ENCODE measurements at places on chromosomes 1 and 21.
A peak's percentile ranks its signal among the peaks of the same experiment; 100 is the strongest.

DNA sequence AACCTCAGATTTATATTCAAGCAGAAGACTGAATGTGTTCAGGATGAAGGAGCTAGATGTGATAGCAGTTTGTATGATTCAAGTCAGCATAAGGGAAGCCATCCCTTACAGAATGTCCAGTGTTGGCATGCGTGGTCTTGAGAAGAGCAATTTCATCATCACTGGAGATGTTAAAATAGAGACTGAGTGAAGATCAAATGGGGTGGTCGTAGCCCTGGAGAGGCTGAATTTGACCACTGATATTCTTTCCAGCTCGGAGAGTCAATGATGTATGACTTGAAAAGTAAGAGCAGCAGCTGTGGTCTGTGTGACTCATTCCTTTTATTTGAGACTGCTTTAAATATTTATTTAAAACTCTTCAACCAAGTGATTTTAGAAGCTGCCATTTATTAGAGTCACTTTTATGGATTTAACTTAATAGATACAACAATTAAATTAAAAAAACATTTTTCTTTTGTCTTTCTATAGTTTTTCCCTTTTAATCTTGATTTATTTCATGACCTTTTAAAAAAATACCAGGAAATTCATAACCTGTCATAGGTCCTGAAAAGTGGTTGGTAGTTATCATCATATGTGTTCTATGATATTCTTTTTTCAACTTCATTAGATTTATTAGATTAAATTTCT is 15.5 kb downstream of the FMN2 start:
- DNase-seq = no peak

DNA sequence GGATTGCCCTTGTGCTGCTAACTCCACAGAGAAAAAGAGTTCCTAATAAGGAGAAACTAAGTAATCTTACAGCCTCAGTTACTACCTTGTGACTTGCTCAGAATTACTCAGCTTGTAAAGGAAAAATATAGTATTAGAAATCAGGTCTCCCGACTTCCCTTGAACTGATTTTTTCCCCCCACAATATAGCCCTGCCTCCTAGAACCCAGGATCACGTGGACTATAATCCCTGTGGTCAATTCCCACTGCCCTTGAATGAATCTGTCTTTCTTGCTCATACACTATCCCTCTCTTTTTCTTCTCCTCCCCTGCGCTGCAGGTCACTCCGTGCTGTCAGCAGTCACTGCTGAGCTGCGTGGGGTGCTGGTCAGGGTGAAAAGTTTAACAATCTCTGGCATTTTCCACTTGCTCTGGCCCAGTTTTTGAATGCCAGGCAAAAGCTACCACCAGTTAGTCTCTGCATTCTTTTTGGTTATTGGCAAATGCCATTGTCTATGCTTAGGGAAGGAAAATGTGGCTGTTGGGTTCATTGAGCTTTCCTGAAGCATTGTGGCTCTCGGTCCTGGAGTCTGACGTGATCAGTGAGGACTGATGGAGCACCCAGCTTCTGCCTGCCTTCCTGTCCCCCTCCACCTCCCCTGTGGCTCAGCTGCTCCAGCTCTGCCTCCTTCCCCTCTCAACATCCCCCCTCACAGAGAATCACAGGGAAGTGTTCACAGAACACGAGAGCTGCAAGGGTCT is 1.9 kb upstream of the MYOC start:
- no peak for DNase-seq

GRCh38 chr1:183947988-183948387 is 89.5 kb downstream of the COLGALT2 start:
- no peak for DNase-seq

DNA sequence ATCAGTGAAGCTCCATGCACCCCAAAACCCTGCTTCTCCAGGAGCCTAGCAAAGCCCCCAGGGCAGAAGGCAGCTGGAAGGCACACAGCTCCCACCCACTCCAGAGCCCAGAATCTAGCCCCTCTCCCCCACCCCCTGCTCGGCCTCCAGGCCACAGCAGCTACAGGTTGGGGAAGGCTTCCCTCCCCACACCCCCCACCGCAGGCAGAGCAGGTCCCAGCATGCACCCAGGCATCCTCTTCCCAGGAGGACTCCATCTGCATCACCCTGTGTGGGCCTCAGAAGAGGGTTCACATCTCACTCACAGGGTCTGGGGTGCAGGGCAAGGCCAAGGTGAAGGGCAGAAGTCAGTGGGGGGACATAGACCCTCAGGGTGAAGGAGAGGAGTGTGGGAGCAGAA is 719 bp downstream of the S100A14 start:
- no peak for DNase-seq

DNA sequence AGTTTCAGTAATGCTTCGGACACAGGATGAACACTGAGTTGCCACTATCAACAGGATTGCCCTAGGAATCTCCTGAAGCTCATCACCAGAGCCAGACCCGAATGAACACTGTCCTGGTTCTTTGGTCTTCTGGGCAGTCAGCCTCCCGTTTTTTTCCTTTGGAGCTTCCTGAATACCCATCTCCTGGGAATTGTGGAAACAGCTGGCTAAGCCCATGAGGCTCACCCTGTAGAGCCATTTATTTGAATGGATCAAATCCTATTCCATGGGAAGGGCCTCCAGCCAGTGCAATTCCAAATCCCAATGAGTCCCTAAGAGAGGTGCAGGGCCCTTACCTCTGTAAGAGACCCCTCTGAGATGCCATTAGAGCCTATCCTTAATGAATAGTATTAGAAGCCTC is 5.9 kb downstream of the RCSD1 start:
- DNase-seq = no peak

DNA sequence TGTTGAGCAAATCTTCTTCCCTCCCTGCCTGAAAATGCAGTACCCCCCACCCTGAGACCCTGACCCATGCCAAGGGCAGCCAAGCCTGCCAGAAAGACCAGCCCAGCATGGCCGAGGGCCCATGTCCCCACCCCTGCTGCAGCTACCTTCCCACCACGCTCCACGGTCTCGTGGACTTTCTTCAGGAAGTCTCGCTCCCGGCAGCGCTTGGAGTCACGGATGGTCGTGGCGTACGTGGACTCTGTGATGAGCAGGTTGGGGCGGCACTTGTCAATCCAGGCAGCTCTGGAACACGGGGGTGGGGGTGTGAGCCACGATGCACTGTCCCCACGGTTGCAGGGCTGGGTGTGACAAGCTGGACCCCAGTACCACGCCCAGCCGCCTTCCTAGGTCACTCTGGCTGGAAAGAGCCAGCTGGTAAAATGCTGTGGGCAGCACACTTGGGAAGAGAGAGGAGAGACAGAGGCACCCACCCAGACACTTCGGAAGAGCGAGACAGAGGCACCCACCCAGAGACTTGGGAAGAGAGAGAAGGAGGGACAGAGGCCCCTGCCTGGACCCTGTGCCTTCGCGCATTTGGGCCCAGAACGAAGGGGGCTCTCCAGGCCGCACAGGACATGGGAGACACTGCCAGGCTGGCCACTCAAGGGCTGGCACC is 6.4 kb downstream of the PUSL1 start:
- no peak for DNase-seq

GRCh38 chr21:44487831-44488230 is 32.5 kb downstream of the LRRC3 start:
- no peak for DNase-seq

DNA sequence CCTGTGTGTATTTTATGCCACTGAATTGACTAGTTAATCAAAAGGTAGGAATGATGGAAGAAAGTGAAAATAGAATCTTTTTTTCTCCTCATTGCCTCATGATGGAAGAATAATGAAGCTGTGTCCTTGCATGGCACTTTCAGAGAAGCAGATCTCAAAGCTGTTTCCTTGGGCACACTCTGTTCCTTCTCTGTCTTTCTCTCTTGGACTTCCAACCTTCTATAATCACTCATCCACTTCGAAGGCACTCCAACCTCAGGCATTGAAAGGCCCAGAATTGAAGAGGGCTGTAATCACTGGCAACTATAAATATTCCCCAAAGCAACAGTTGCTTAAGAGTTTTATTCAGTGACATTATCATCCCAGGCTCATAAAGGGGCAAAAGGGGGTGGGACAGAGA is 31.1 kb upstream of the DNASE2B start:
- no peak for DNase-seq

GRCh38 chr1:206897175-206897574 is at the start of gene IL24:
Gene IL24 (plus strand): TSS chr1:206897443. CDS start chr1:206897833, 390 bp downstream.
- no peak for DNase-seq

- DNase-seq = no peak
Observed at GRCh38 chr1:59761443-59761842, 53.3 kb upstream of the HOOK1 start.

GRCh38 chr1:45499415-45499769 is 481 bp downstream of the CCDC163 start:
- no peak for DNase-seq

GRCh38 chr1:67921725-67922489 is 88.6 kb upstream of the GNG12 start:
- DNase-seq = no peak

DNA sequence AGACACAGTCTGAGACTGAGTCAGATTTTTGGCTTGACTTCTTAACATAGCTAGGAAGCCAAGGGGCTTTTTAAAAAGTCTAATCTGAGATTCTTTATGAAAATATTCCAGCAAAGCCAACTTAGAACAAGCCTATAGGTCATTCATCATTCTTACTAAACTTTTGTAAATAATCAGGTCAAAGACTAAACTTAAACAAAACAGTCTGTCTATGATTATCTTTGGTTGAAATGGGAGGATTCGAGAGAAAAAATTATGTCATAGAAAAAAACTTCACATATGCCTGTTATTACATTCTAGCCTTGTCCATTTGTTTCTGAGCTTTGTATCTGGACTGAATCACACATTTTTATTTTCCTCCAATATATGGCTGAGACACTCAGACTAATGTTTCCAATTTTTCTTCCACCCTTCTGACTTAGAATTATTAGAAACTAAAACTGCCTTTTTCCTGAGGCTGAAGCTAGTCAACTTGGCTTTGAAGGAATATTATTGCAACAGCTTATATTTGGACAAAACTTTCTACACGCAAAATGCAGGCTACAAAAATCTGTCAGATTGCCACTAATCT is 83.3 kb downstream of the ETS2 start:
- no peak for DNase-seq

DNA sequence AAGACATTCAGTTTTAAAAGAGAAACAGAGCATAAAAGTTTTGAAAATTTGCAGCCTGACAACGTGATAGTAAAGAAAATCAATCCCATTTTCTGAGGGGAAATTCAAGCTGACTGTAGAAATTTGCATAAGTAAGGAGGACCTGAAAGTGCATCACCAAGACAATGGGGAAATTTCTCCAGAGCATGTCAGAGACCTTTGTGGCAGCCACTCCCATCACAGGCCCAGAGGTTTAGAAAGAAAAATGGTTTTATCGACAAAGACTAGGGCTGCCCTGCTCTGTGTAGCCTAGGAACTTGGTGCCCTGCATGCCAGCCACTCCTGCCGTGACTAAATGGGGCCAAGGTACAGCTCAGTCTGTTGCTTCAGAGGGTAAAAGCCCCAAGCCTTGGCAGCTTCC is 1640.2 kb upstream of the PRMT6 start:
- DNase-seq = no peak

DNA sequence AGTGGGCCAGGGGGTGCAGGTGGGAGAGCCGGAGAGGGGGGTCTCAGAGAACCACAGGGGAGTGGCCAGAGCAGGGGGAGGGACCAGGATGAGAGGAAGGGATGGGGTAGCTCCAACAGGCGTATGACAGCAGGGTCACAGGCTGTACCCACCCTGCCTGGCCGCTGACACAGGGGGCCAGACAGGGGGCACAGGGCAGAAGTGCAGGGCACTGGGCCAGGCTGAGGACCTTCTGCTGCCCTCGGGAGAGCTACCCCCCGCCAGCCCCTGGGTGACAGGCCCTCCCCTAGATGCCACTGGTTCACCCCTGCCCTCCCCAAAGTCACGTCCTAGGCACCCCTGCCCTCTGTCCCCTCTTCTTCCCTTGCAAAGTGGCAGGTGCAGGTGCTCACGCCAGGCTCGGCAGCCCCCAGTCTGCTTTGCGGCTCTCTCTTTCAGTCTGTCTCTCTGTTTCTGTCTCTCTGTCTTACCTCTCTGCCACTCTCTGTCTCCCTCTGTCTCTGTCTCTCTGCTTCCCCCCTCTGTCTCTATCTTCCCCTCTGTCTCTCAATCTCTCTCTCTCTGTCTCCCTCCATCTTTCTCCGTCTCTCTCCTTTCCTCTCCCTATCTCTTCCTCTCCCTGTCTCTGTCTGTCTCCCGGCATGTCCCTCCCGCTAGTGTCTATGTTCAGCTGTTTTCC is 48.5 kb downstream of the WNT9A start:
- no peak for DNase-seq

GRCh38 chr1:56268519-56269140 is 310.7 kb downstream of the PLPP3 start:
- no peak for DNase-seq

GRCh38 chr1:116508085-116508983 is 62.5 kb downstream of the CD58 start:
- DNase-seq = no peak

- no peak for DNase-seq
Observed at GRCh38 chr21:41216486-41216885, 48.5 kb downstream of the BACE2 start.

GRCh38 chr1:152141971-152142584 is 16.9 kb downstream of the RPTN start:
- peak; percentile 66 for DNase-seq

DNA sequence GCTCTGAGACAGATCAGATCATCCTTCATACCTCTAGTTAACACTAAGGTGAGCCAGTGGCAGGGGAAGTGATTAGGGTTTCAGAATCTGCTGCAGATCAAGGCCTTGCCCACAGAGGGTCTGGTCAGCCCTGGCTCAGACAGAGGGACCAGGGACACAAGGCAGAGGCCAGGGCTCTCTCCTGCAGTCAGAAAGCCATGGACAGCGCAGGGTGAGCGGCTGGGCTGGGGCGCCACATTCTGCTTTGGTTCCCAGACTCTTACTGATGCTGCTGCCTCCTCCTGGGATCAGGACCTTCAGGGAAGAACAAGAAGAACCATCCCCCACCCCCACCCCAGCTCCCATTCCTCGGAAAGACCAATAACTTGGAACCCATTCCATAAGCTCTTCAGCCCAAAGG is 43.1 kb downstream of the GPR161 start:
- DNase-seq = no peak

GRCh38 chr21:29487154-29487553 is 188.4 kb downstream of the BACH1 start:
- peak; percentile 78 for DNase-seq

DNA sequence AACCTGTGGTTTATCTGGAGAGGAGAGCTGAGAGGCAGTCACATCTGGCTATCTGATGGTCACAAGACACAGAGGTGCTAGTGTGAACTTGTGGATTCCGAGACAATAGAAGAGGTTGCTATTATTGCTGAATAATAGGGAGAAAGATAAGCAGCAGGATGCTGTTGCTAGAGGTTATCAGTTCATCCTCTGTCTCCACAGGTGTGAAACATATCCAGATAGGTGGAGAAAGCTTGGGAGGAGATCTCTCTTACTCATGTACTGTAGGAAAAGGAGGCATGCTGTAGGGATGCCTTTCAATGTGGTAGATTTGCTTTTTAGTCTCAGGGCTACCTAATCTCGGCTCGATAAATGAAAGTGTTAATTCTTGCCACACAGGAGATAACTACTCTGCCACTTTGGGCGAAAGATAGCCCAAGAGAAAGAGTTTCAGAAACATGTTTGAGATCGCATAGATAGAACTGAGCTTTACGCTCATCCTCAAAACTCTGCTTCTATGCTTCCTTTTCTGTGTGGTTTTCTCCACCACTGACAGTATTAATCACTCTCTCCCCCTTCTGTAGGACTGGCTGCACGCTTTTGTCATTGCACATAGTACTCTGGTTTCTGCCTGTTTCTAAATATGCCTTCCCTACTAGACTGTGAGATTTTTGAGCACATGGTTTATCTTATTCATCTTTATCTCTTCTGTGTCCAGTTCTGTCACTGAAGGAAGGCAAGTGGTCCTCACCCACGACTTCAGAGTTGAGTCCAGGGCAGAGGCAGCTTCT is 36.7 kb upstream of the PLXNA2 start:
- peak; percentile 34 for DNase-seq

All from Ammon's horn (tissue), 1 donor.